ENCODE measurements at places on chromosomes 3 and 15.

GRCh38 chr15:80308002-80308401, 56.0 kb upstream of the CTXND1 start:
- no peak for DNase-seq

DNA sequence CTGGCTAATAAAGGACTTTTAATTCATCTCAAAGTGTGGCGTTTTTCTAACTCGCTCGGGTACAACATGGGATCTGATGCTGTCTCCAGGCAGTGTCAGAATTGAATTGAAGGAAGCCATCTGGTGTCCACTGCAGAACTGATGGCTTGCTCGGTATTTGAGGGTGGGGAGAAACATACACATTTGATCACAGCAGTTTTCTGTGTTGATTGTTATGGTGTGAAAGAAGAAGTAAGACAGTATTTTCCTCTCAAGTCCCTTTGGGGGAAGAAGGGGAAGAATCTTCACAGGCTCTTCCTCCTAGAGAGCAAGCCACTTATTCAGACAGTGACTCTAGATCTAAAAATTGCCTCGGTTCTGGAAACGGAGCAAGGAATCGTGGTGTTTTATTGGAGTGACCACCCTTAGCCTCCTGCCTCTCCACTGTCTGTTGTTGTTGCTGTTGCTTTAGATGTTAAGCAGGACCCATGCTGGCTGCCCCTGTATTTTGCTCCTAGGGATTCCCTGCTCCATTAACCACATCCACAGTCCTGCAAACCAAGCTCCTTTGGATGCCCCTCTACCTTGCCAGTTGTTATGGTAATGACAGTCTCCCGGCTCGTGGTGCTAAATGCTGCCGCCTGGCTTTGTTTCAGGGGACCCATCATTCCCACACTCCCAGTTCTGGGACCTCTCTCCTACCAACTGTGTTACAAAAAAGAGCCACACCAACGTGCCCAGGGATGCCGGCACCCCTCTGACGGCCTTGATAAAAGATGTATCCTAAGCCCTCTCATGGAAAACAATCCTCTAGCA, 15.3 kb upstream of the MCCC1 start:
- DNase-seq, result no peak

DNA sequence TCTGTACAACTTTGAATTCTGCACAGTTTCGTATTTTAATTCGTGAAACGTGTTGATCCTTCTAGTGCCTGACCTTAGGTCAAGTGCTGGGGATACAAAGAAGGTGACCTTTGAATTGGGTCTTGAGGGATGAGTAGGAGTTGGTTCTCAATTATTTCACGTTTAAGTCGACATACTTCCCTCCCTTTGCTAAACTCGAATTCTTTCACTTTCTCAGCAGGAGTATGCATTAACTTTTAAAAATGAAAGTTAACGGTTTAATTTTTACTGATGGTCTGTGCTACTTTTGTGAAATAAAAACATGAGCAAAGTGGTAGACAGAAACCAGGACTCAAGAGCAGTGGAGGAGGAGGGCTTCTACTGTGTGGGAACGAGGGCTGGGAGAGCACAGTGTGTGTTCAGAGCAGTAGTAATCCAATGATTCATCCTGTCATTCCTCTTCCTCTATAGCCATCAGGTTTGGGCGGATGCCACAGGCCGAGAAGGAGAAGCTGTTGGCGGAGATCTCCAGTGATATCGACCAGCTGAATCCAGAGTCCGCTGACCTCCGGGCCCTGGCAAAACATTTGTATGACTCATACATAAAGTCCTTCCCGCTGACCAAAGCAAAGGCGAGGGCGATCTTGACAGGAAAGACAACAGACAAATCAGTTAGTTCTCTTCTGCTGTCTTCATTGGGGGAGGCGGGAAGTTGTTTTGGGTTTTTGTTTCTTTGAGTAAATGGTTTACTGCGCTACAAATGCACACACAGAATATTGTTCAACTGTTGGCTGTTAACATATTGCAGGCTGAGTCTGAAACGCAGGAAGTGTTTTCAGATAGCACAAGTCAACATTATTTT, 78.6 kb upstream of the TSEN2 start:
- DNase-seq, result no peak

DNA sequence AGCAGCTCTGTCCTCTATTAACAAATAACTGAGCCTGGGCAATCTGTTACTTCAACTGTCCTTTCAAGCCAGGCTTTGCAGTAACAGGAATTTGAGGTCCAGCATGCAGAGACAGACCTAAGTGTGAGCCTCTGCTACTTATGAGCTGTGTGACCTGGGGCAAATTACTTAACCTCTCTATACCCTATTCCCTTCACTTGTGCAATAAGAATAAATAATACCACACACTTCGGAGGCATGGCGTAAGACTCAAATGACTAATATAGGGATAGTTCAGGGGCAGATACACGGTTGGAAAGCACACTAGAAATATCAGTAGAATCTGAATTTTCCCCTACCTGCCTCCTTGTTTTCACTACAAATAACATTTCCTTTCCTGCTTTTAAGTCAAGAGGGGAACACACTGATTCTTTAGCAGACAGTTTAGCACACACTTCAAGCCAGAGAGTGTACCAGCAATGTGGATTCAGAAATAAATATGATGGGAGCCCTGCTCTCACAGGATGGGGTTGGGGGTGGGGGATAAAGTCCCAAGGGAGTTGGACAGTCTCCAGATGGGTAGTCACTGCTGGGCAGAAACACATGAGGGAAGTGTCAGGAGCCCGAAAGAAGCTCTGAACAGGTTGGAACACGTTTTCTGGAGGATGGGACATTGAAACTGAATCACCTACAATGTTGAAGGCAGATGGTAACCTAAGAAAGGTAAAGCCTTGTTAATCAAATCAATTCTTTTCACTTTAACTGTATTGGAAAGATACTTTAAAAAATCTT, 61.8 kb upstream of the RBP1 start:
- DNase-seq, result no peak
